Fibroblast of the aortic adventitia (primary cell): ENCODE measurements at places on chromosomes 7 and 10. TPM values are rescaled to one million over a fixed set of nuclear protein-coding genes. Genes with fewer than 3 reads are reported as not detected.

- peak; percentile 71 for DNase-seq
Measured at GRCh38 chr10:87541114-87541513, 36.4 kb downstream of the MINPP1 start.

GRCh38 chr7:141128506-141128905, 54.6 kb downstream of the TMEM178B start:
- no peak for DNase-seq

GRCh38 chr7:48063985-48064384, 25.1 kb upstream of the UPP1 start:
- DNase-seq, result no peak

DNA sequence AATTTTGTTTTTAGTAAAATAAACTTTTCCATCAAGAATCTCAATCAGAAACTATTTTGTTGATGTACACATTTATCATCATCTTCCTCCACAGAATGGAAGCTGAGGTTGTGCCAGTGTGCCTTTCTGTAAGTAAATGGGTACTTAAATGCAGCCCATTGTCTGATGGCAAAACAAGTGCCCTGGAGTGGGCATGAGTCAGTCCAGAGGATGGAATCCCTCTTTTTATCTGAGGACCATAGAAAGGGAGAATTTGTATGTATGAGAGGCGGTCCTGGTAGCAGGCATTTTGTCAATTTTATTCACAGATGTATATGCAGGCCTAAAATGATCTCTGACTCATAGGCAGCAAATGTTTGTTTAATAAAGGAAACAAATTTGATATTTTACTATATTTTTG, 102.1 kb upstream of the MAGI2 start:
- DNase-seq, result no peak

DNA sequence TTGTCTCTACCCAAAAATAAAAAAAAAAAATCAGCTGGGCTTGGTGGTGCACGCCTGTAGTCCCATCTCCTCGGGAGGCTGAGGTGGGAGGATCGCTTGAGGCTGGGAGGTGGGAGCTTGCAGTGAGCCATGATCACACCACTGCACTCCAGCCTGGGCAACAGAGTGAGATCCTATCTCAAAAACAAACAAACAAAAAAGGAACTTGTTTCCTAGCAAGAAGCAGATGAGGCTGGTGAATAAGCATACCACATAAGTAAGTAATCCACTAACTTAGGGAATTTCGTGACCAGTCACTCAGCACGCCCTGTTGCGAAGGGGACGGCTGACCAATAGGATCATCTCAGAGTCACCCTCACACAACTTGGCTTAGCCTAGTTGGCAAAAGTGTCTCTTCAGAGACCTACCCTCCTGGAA, 64.6 kb downstream of the CUX1 start:
- DNase-seq, result peak; percentile 97

DNA sequence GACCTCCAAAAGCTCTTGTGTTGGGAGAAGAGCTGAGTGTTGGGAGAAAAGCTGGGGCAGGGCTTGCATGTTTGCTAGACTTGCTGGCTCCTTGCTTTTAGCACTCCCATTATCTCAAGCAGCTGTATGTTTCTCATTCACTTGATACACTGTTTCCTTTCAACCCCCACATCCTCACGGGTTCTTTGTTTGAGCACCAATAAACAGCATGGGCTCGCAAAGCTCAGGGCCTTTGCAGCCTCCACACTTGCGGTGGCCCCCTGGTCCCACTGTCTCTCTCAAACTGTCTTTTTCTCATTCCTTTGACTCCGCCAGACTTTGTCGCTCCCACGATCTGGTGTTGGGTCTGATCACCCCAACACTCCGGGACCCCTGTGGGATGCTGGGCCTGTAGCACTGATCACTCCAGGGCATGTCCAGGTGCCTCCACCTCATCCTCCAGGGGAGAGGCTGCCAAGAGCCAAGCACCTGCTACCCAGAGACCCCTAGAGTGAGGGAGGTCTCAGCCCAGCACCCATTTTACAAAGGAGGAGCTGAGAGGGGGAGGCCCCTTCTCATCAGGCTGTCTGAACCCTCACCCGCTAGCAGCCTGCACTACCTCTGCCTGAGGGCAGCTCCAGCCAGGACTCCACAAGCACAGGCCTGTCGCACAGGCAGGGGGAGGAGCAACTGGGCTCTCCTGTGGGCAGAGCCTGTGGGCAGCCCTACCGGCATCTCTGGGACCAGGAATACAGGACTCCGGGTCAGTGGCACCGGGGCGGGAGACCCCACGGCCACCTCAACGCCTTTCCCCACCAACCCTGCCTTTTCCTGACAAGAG, 49.1 kb upstream of the MSMB start:
- no peak for DNase-seq

- no peak for DNase-seq
Measured at GRCh38 chr10:60155943-60156683, 233.6 kb downstream of the ANK3 start.

GRCh38 chr10:106557951-106558733, 606.4 kb downstream of the SORCS1 start:
- peak; percentile 21 for DNase-seq

- no peak for DNase-seq
Measured at GRCh38 chr7:27955596-27955995, 215.6 kb downstream of the TAX1BP1 start.

- DNase-seq, result no peak
Measured at GRCh38 chr10:98384531-98385133, 30.4 kb downstream of the PYROXD2 start.

GRCh38 chr7:155785536-155785935, 26.7 kb downstream of the SHH start:
- peak; percentile 14 for DNase-seq

PRSS1 gene
- not detected in 2 replicates for total RNA-seq
